ENCODE measurements at places on chromosomes 11 and 22.

GRCh38 chr11:70734911-70735310 is 336.6 kb downstream of the CTTN start:
- no peak for DNase-seq

GRCh38 chr11:2483426-2483825 is 38.6 kb downstream of the KCNQ1 start:
- no peak for DNase-seq

DNA sequence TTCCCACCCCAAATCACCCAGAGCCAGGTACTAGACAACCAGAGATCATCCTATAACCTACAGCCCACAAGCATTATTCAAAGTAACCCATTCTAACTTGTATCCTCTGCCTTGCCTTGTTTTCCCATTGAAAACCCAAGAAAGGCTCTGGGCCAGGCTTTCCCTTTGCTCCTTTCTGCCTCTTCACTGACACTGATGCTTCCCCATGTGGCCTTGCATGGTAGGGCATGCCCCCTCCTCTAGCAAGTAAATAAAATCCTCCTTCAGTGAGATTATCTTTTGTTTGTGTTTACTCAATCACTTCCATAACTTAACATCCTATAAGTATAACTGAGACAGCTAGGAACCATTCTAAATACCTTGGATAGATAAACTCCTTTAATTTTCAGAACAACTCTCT is 65.6 kb upstream of the FAR1 start:
- DNase-seq = no peak

- no peak for DNase-seq
These were observed 546.3 kb downstream of the SOX6 start for GRCh38 chr11:15810082-15810481.

DNA sequence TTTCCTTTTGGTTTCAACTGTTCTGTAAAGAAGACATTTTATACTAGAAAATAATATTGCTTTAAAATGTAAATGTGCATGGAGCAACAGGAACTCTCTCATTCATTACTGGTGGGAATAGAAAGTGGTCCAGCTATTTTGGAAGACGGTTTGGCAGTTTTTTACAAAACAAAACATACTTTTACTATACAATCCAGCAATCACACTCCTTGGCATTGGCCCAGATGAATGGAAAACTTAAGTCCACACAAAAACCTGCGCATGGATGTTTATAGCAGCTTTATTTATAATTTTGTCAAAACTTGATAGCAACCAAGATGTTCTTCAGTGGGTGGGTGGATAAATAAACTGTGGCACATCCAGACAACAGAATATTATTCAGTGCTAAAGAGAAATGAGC is 49.9 kb upstream of the SEPTIN5 start:
- DNase-seq = no peak

- no peak for DNase-seq
These were observed 30.0 kb upstream of the RFPL3 start for GRCh38 chr22:32327596-32328171.

DNA sequence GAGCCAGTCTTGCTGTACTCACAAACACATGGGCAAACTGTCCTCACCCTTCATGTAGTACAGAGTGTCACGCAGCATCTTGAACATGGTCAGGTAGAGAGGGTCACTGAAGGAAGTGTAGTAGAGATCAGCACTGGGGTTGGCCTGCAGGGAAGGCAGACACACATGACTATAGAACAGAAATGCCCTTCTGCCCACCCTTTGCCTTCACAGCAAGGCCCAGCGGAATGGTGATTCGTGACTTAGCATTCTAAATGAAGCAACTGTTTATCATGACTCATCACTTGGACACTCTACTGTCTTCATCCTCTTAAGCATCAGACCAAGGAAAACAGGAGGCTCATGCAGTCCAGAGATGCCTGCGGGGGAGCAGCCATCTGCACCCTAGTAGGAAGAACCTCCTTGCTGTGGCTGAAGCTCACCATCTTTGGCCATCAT is 33.4 kb downstream of the SERPIND1 start:
- DNase-seq = no peak

DNA sequence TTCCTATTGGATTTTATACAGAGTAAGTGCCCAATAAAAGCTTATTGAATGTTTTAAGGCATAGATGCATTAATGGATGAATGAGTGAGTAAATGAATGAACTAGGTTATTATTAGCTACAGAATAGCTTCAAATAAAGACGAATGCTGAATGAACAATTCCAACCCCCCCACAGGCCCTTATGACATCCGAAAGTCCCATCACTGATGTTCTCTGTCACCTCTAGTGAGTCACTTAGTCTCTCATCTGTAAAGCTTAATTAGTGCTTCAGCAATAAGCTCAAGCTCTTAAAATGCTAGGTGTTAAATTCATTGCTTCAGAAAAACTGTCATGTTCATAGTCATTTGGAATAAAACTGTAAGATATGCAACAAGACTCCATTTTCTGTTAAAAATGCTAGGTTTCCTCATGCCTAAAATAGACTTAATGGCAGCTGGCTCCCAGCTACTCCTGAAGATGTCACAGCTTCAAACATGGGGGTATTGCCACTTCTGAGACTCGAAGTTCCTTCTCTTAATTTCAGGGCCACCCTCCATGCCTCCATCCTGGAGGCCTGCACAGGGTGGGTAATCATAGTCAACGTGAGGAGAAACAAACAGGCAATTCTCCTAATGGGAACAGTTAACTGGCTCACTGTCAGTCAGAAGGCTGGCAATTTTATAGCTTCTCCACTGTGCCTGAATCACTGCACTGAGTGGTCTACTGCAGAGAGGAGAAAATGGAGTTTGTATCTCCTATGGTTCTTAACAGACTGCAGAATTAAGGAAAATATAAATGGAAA is 355.0 kb upstream of the CTSC start:
- DNase-seq = no peak

GRCh38 chr22:46429325-46429853 is 93.9 kb downstream of the TRMU start:
- DNase-seq = no peak

DNA sequence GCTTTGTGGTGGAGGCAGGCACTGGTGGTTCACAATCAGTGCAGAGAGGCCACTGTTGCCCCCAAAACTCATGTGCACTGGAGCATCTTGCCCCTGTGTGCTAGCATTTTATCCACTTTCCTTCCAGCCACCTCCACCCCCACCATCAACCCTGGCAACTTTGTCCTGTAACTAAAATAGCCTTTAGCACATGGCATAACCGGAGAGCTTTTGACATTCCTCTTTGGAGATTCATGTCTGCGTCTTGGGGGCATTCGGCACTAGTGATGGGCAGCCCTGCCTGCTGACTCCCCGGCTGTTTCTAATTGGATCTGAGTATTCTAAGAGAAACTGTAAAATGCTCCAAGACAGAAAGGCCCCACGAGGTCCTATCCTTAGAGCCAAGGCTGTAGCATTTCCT is 15.8 kb downstream of the SHISA8 start:
- DNase-seq = no peak

DNA sequence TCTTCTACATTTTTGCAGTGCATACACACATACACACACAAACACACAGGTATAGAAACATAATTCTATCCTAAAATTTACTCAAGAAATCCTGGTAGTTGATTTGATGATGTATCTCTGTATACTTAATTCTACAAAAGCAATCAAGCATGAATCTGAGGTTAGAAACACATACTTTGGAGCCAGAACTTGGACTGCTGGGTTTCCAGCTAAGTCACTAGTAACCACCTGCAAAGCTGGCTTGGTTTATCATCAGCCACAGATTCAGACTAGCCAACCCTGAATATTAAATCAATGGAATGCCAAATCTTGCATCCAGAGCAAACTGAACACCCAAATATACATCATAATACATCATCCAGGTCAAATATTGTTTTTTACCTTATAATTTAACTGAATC is 24.8 kb upstream of the POU2AF2 start:
- no peak for DNase-seq

GRCh38 chr22:23110190-23110921 is 31.4 kb downstream of the RSPH14 start:
- DNase-seq = no peak

- DNase-seq = no peak
These were observed 1.5 kb downstream of the RPL3 start for GRCh38 chr22:39317775-39318506.

DNA sequence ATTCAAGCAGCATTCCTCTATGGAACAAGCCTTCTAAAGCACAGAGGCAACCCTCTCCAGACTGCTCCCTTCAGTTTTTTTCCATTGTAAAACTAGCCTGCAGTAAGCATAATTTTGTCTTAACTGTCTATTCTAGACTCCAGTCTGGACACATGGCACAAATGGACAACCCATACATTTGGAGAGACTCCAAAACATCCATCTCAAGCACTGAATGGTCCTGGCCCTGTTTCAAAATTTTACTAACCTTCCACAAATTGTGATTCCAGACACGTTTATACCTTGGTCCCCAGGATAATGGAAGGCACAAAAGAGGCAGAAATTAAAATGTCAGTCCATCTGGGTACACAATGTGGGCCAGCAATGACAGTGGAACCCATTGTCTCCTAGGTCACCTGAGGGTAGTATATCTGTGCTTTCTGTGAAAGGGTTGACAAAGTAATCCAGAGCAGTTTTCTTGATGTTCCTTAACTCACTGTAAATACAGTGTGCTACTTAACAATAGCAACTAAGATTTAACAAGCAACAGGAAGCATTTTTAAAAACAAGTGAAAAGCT is 16.2 kb upstream of the SESN3 start:
- DNase-seq = no peak

GRCh38 chr11:102830001-102830727 is 13.2 kb downstream of the MMP3 start:
- no peak for DNase-seq

GRCh38 chr11:87359401-87359800 is 321.7 kb downstream of the TMEM135 start:
- DNase-seq = no peak

GRCh38 chr11:18733202-18733601 is 7.2 kb upstream of the IGSF22 start:
- no peak for DNase-seq

GRCh38 chr11:862081-862661 is 19.5 kb downstream of the TSPAN4 start:
- no peak for DNase-seq

- no peak for DNase-seq
These were observed 313.0 kb upstream of the PDGFD start for GRCh38 chr11:104476898-104477297.

DNA sequence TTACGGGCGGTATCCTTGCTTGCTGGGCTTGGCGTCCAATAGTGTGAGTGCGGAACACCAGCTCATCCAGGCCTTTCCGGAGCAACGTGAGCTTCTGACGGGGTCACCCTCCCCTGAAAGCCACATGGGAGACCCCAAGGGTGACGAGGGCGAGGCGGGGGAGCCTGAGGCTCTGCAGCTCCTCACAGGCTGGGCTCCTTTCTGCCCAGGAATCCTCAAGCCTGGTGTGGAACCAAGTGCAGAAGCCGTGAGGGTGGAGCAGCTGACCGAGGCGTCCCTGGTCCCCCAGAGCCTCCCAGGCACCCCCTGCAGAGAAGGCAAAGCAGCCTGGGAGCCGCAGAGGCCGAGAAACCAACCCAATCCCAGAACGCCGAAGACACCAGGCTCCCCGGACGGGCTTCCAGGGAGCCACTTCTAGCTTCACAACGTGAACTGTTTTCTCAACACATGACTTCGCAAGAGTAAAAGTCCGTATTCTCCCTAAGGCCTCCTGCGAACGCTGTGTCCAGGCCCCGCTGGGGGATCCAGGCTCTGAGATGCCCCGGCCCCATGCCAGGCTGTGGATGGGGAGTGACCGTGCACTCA is 530.3 kb downstream of the BRD1 start:
- DNase-seq = no peak

GRCh38 chr11:88359114-88359513 is 21.6 kb upstream of the CTSC start:
- DNase-seq = no peak

GRCh38 chr11:36693139-36693843 is 95.3 kb upstream of the RAG2 start:
- DNase-seq = no peak

GRCh38 chr11:130396965-130397364 is 31.4 kb downstream of the ADAMTS8 start:
- no peak for DNase-seq

DNA sequence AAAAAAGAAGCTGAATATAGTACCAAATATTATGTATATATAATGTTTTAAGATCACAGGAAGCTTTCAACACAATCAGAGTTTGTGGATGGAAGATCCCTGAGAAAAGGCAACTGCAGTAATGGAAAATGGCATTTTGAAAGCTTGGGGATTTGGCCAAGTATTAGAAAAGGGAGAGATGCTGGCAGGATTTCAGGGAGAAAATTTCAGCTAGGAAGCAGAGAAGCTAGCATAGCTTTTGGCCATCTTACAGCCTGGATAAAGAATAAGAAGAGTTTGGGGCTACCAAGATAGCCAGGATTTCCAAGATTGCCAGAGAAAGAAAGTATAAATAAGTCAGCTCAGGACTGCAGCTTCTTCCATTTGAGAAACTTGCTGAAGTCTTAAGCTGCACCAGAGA is 440.8 kb upstream of the LUZP2 start:
- DNase-seq = no peak

DNA sequence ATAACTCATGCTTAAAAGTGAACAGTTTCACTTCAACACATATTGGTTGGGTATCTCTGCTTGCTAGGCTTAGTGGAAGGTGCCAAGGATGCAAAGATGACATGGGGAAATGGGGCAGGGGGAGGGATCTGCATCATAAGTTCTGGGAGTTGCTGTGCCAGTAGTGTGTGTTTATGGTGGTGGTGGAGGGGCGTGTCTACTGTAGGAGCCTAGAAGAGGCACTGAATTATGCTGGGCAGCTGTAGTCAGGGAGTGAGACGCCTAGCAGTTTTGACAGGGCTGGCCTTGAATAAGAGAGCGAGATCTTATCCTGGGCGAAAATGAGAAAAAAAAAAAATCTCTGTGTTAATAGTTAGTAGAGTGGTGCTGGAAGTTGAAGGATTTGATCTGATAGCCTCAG is 3.0 kb downstream of the ELMOD1 start:
- no peak for DNase-seq

DNA sequence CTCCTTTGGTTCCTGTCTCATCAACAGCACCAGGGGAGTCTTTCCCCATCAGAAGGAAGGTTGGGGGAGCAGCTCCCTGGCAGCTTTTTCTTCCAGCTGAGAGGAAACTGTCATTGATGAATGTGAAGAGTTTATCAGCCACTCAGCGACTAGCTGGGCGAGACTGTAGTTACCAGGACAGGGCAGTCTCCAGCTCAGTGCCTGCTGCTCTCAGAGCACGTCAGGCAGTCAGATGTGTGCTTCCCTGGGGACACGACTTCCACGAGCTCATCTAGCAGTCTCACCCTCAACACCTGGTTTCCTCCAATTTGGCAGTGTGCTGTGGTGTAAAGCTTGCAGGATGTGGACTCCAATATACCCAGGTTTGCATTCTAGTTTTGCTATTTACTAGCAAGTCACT is 12.5 kb upstream of the C1QTNF4 start:
- no peak for DNase-seq

DNA sequence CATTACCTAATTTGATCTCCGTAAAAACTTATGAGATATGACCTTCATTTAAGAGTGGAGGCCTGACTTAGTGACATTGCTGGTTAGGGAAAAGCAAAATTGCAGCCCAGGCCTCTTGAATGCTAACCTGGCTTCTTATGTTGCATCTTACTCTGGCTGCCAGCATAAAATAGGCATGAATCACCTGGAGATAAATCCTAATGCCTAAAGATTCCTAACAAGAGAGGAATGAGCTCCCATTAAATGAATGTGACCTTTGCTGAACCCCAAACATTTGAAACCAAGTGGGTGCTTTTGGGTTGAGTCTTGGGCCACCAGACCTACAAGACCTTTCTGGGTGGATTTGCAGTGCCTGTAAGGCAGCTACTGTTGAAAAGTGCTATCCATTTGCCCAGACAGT is 1145.6 kb upstream of the TENM4 start:
- no peak for DNase-seq
